ENCODE measurements at places on chromosomes 11 and 22. TPM values are rescaled to one million over a fixed set of nuclear protein-coding genes. Genes with fewer than 3 reads are reported as not detected.

GRCh38 chr11:75490221-75491181 is 35.2 kb downstream of the GDPD5 start:
- peak; percentile 15 for DNase-seq

GRCh38 chr11:32775908-32776307 is 18.6 kb downstream of the CCDC73 start:
- no peak for DNase-seq

DNA sequence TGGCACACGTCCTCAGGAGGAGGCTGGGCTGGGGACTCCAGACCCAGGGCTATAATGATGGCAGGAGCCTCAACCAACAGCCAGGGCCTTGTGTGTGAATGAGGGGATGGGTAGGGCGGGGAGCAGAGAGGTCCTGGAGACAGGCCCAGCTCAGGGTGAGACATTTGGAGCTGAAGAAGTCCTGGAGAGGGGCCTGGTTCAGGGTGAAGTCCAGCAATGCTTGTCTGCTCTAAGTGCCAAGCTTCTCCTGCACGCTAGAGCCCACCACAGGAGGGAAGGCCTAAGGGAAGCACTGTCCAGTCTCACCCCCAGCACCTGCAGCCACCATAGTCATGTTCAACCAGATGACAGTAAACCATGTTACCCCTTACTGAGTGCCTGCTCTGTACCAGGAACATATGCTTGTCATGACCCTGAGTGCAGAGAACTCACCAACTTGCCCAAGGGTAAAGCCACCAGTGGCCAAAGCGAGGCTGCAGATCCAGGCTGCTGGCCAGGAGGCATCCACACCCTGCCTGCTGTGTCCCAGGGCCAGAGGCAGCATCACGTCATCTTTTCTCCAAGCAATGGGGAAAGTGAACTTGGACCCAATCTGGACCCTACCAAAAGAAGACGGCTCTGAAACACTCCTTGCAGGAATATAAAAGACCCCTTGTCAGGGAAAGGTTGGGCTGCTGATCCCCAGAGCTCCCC is 24.0 kb downstream of the LMO1 start:
- no peak for DNase-seq

GRCh38 chr22:39173787-39174497 is 21.5 kb upstream of the CBX7 start:
- DNase-seq, result no peak

GRCh38 chr11:17719028-17719937 is at the start of gene MYOD1:
Gene MYOD1, plus strand, starts transcription at chr11:17719571. Its CDS starts 212 bp downstream, at chr11:17719783.
- peak; percentile 40 for DNase-seq

GRCh38 chr11:67309661-67310061 is 6.3 kb downstream of the SSH3 start:
- no peak for DNase-seq

- DNase-seq, result no peak
Observed at GRCh38 chr11:73965076-73965763, 14.4 kb downstream of the DNAJB13 start.

- DNase-seq, result no peak
Observed at GRCh38 chr11:33333816-33334215, 76.6 kb downstream of the HIPK3 start.

- no peak for DNase-seq
Observed at GRCh38 chr22:46075764-46076531, 74.4 kb upstream of the PPARA start.

- DNase-seq, result no peak
Observed at GRCh38 chr11:57842873-57843272, 81.3 kb downstream of the CTNND1 start.

DNA sequence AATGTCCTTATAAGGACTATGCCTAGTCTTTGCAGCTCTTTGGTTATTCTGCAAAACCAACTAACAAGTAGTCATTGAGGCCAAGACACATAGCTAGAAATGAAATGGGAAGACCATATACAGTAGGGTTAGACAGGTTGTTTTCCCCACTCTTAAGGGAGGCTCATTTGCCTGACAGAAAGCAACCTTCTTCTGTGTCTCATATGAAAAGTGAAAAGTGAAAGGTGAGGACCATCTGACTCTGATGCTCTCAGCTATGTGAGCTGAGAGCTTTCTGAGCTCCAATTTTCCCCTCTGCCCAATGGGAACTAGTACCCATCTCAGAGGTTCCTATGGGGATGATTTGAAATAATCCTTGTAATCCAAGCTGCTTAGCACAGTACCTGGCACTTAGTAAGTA is 142.0 kb upstream of the BDNF start:
- no peak for DNase-seq

Gene VPREB1
- total RNA-seq, result not detected

Gene PGA5
- not detected for total RNA-seq

Gene CHST1
- total RNA-seq, result not detected

Gene MRGPRD
- not detected for total RNA-seq

Gene PGR
- total RNA-seq, result 0.04 TPM

Gene IFITM10
- 0.14 TPM for total RNA-seq

Gene ANKK1
- total RNA-seq, result 1.4 TPM

Gene SCGB1D2
- not detected for total RNA-seq

Gene GNAZ
- 0.27 TPM for total RNA-seq

Gene APOBEC3C
- 28.9 TPM for total RNA-seq

Gene INCENP
- 50.9 TPM for total RNA-seq

All from foreskin keratinocyte (primary cell).